ENCODE measurements at places on chromosomes 3 and 15.

DNA sequence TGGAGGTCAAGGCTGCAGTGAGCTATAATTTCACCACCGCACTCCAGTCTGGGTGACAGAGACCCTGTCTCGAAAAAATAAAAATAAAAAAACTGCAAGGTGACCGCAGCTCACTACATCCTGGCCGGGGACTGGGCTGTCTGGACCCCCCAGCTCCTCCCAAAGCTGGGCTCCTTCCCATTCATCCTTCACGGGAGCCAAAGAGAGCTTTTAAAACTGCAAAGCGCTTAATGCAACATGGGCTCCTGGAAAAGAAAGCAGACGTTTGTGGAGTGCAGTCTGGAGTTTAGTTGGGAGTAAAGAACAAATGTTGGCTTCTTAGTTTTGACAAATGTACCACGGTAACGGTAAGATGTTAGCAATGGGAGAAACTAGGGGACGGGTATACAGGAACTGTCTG, 12.1 kb downstream of the PLXND1 start:
- no peak for DNase-seq

GRCh38 chr15:91496754-91497691, 356.5 kb upstream of the SLCO3A1 start:
- DNase-seq: no peak

DNA sequence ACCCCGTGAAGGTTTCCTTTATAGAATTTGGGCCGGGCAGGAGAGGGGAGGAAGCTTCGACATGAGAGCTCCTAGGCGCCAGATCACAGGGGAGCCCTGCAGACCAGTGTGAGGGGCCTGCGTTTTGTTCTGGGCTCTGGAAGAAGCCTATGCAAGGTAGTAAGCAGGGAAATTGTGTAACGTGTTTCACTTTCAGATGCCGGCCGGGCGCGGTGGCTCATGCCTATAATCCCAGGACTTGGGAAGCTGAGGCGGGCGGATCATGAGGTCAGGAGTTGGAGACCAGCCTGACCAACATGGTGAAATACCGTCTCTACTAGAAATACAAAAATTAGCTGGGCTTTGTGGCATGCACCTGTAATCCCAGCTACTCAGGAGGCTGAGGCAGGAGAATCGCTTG, 65.2 kb downstream of the GABRG3 start:
- no peak for DNase-seq

DNA sequence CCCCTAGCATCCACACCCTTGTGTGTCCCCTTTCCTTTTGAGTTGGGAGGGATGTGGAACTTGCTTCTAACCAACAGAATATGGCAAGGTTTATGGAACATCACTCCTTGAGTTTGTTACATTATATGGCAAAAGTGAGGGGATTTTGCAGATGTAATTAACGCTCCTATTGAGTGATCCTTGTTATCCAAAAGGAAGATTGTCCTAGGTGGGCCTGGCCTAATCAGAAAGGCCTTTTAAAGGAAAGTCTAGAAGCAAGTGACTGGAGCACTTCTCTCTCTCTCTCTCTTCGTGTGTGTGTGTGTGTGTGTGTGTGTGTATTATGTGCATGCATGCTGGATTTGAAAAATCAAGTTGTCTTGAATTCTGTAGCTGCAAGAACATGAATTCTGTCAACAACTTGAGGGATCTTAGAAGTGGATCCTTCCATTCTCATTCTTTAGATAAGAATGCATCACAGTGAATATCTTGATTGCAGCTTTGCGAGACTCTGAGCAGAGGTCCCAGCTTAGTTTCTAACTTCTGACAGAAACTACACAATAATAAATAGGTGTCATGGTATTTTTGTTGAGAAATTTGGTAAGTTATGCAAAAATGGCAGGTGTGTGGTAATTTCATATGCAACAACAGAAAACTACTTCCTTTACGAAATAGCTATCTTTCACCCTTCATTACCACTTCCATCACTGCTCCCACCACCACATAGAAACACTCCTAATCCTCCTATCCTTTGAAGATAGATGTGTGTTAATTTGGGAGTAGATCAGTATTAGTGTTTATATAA, 360.9 kb upstream of the CBLB start:
- DNase-seq: no peak

DNA sequence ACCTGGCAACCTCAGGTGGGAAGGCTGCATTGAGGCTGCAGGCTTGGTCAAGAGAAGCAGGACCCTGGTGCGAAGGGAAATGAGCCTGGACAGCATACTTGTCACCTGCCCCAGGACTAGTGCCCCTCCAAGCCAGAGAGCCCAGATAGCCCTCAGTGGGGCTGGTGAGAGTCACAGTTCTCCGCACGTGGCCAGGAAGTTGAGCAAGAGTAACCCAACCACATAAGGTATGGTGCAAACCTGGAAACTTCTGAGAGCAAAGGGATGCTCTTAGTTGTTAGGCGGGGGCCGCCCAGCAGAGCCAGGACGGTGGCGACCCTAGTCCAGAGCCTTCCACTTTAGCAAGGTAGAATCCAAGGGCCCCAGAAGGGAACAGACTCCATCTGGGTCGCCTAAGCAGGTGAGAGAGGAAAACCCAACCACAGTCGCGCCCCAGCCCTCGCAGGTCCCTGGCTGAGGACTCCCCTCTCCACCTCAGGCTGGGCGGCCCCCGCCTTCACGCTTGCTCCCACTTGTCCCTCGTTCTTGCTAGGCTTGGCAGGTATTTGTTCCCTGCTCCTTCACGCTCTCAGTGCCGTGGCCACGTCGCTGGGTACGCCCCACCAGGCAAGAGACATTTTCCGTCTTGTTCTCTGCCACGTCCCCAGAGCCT, 1.1 kb upstream of the VPS18 start:
- no peak for DNase-seq

DNA sequence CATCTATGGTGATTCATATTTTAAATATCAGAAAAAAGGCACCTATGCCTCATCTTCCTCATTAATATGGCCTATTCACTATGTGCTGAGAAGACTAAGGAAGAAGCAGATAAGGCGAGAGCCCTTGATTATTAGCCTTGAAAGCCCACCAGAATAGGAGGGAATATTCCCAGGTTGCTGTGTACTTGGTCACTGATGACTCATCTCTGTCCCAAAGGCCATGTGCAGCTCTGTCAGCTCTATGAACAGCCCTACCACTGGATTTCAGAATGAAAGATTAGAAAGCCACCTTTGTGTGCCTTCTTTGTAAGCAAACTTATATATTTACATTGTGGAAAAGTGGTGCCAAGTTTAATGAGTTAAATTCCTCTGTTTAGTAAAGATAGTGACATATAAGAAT, 211.5 kb downstream of the NFKBIZ start:
- DNase-seq: no peak

DNA sequence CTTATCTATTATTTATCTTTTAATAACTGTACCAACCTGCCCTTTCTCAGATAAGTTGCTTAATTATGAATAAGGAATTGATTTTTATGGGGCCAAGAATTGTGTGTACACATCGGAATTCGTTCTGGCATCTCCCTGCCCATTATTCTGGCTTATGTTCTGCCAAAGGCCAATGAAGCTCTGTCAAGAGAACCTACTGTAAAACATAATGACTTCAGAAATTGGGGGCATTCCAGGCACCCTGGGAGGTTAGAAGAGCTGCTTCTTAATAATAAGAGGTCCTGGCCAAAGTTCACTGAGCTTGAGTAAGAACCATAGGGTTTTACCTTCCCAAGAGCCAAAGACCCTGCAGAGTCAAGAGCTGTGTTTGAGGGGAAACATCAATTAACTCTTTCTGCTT, 261.7 kb downstream of the SLC9A9 start:
- no peak for DNase-seq

GRCh38 chr15:85793641-85794597, 806 bp downstream of the KLHL25 start:
- peak; percentile 76 for DNase-seq

GRCh38 chr15:77693576-77693975, 60.9 kb upstream of the LINGO1 start:
- no peak for DNase-seq

DNA sequence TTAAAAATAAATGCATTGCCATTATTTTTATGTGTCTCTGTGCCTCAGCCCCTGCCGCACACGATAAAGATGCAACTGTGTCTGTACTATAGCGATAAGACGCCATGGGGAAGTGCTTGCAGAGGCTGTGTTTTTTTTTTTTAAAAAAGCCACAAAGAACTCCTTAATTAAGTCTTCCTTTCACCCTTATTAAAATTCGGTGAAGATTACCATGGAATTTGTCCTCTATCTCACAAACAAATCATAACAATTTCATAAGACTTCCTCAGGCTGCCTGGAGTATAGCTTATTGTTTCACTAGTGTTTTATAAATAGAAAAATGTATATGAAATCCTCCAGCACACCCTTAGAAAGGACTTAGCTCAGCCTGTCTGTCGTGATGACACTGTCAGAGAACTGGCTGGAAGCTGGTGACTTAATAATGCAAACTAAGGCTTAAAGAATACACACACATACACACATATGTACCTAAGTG, 374.8 kb upstream of the SLCO3A1 start:
- no peak for DNase-seq

- no peak for DNase-seq
Measured at GRCh38 chr3:192919901-192920300, 2.2 kb upstream of the MB21D2 start.

DNA sequence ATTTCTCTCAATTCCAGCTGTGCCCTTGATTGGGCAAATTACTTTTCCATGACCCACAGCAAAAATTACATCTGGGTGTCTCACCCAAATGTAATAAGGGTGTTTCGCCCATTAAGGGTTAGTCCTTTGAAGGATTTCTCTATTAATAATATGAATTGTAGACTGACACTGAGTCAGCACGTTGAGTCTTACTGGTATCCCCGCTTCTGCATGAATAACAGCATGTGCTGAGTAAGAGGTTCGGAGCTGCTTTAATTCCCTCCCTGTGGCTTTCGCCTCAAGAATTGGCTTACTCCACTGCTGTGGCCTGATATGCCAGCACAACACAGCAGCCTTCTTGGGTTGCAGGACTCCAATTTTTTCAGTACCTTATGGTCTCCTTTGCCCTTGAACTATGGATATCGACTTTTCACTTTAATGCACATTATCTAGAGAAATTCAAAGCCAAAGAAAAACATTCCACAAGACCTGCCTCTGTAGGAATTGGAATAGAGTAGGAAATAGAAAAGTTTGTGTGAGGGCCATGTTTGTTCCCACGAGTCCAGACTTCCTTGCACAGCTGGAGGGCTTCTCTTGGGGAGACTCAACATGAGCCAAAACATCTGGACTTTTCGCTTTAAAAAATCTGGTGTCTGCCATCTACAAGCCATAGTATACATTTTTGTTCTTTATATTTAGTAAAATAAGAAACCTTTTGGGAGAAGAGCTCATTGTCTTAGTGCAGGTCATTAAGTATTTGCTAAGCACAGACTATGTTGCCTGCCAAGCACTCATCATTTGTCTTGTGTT, 20.7 kb upstream of the ERC2 start:
- no peak for DNase-seq

GRCh38 chr3:23938688-23939087, 6.4 kb upstream of the NR1D2 start:
- no peak for DNase-seq

DNA sequence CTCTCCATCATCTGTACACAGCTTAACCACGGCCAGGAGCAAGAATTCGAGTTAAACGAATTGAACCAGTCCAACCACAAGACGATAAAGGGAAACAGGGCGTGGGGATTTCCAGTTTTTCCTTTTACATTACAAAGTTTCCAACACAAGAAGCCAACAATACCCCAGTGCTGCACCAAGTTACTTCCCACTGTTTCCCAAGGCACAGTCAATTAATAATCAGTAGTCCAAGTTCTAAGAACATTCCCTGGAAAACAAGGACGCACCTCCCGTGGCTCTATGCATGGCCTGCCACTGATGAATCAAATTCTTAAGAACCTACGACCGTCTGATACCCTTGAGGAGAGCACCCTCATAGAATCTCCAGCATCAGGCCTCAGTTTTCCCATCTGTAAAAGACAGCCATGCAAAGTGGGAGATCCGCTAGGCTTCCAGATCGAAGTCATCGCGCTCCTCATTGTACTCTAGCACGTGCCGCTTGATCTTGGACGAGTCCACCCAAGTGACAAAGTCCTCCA, 774 bp downstream of the IMP3 start:
- no peak for DNase-seq

DNA sequence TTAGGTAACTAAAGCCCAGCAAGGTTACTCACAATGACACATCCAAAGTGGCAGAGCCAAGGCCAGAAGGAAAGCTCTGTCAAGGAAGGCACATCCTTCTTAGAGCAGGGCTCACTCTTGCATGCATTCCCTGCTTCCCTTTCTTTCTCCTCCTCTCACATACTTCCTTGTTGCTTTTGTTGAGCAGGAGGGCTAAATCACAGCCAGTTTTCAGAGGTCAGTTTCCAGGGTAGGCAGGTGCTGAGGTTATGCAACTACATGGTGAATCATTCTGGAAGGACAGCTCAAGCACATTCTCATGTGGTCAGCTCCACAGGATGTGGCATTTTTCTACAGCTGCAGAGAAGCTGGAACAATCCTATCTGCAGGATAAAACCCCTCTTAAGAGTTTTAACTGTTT, 275.6 kb downstream of the ZNF621 start:
- no peak for DNase-seq

DNA sequence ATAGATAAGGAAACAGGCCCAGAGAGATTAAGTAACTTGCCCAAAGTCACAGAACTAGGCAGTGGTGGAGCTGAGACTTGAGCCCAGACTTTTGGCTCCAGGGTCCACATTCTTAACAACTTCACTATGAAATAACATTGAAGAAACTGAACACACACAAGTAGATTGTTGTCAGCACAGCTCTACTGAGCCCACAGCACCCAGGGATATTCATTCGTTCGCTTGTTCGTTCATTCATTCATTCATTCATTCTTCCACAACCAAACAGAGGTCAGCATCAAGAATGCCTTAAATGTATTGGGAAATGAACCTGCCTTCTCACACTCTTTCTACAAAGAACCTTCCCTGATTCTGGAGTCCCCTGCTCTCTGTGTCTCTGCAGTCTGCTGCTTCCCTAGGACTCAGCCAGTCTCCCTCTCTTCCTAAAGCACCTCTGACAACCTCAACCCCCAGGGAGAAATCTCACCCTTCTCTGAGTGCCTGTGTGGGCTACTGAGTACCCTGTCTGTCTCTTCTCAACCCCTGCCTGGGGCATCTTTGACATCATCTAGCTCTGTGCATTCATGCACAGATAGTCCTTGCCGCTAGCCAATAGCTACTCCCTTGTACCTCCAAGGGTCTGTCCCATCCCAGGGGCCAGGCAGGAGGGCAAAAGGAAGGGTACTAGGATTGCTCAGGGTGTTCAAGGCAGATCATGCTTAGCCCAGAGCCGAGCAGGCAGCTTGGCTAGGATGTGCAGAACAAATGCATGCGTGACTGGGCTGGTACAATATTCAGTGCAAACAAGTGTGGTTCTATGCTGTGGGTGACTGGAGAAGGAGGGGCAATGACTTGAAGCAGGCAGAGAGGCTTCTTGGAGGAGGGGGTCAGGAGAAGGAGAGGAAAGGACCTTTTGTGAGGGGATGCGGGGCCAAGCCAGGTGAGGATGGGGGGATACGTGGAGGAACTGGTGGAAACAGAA, 3.4 kb downstream of the LINGO1 start:
- DNase-seq: no peak

DNA sequence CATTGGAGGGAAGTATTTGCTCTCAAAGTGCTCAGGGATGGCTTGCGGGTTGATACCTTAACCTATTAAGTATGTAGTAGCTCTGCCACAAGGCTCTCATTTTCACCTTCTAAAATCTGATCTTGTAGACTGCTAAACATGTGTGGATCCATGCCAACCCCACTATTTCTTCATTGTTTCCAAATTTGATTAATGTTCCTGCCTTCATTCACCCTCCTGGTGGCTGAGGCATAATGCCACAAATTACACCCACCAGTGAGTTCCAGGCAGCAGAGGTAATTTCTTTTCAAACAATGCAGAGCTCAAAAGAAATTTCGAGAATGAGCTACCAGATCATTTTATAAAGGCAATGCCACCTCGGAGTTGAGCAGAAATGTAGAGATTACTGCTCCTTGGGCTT, 71.0 kb downstream of the EDEM1 start:
- DNase-seq: no peak
